ENCODE measurements at places on chromosomes 16 and 17. TPM values are rescaled to one million over a fixed set of nuclear protein-coding genes. Genes with fewer than 3 reads are reported as not detected.

DNA sequence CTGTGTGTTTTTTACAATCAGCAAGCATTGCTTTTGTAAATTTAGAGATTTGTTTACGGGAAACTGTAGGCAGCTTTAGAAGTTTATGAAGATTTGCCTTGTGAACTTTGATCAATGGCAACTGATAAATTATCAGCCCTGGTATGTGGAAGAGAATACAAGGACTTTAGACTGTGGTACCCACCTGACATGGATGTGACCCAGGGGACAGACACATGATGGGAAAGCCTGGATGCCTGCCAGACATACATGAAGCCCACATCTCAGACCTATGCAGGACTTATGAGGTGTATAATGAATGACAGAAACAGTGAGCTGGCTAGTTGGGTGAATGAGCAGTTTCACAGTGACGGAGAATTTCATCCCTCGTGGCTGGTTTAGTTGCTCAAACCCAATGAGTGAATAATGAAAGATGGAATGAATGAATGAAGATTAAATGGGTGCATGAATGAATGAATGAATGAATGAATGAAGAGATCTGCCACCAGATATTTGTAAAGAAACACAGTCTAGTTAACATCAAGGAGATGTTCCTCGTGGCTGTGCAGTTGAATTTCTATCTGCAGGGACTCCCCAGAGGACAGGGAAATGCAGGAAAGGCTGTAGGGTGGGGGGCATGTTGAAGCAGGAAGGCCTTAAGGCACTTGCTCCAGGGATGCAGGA lies 7.6 kb downstream of the TMEM92 start:
- DNase-seq = no peak
- no peak overlapping the region for H3K4me3 ChIP-seq
- H3K4me1 ChIP-seq = no peaks in the 10 kb centered on the region
- no peak overlapping the region for H3K27ac ChIP-seq
- no peaks in the 10 kb centered on the region for H3K36me3 ChIP-seq

DNA sequence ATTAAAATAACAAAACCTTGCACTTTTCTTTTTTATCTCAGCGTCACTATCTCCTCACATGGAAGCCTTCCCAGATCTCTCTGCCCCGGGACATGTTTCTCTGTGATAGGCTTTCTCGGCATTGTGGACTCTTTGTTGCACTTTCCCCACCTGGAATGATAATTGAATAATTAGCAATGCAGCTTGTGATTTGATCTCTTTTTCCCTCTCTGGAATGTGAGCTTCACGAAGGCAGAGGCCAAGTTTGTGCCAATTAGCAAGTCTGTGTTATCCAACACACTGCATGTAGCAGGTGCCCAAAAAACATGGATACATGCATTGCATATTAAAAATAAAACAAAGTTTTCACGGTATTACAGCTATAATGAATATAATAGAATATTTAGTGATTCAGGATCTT lies 431.2 kb downstream of the HAPSTR1 start:
- H3K4me3 ChIP-seq = no peak overlapping the region
- no peak for DNase-seq
- no peaks in the 10 kb centered on the region for H3K27me3 ChIP-seq
- H3K27ac ChIP-seq = no peak overlapping the region
- no peaks in the 10 kb centered on the region for H3K4me1 ChIP-seq
- H3K36me3 ChIP-seq = no peaks in the 10 kb centered on the region

GRCh38 chr17:10920558-10921108 lies 82.7 kb upstream of the PIRT start:
- DNase-seq = no peak
- no peaks in the 10 kb centered on the region for H3K27me3 ChIP-seq
- no peaks in the 10 kb centered on the region for H3K4me1 ChIP-seq
- no peak overlapping the region for H3K4me3 ChIP-seq
- H3K36me3 ChIP-seq = no peaks in the 10 kb centered on the region

DNA sequence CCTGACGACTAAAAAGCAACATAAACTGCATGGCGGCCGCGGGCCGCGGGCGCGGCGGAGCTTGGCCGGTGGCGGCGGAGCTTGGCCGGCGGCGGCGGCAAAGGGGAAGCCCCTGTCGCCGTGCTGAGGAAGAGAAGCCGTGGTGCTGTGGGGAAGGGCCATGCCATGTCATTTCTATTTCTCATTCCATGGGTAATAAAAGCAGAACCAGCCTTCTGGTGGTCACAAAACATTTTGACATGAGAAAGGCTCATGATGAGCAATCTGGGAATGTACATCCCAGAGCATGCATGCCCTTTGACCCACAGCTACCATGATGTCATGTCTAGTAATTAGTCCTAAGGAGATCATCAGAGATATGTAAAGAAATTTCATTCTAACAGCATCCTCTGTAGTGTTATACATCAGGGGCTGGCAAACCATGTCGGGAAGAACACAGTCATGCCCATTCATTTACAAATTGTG lies 23.9 kb upstream of the HEATR6 start:
- peak; percentile 40 for DNase-seq
- H3K27me3 ChIP-seq = no peaks in the 10 kb centered on the region
- no peaks in the 10 kb centered on the region for H3K4me1 ChIP-seq
- no peaks in the 10 kb centered on the region for H3K36me3 ChIP-seq
- no peak overlapping the region for H3K27ac ChIP-seq

DNA sequence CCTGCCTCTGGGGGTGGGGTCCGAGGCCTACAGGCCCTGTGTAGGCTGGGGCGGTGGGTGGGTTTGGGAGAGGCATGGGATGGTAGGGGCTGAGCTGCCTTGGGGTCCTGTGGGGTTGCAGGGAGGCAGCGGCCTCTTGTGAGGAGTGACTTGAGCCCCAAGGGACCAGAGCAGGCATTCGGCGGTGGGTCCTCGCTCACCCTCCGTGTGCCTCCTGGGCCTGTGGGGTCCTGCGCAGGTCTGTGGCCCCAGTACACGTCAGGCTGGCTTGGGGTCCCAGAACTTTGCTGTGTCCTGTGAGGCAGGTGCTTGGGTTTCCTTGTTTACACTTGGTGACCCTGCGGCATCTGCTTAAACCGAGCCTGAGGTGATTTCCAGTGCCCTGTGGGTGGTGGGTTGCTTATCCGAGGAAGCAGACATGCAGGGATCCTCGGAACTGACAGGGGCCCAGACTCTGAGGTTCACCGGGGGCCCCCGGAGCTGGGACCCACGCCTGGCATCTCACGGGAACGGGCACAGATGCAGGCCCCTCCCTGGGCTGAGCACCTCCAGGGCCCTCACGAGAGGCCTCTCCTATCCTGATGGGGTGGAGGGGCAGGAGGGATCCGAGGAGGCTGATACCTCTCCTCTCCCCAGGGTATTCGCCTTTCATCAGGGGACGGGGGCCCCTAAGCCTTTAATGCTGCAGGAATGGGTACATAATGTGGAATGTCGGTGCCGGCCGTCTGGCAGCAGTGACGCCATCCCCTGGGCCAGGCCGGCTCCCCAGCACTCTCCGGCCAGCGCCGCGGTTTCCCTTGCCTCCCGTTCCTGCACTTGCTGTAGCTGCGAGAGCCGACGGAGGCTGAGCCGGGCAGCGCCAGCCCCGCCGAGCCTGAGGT lies 7.7 kb downstream of the METRNL start:
- no peak for DNase-seq
- no peak overlapping the region for H3K4me3 ChIP-seq
- H3K27ac ChIP-seq = peak overlapping the region; percentile 86
- H3K36me3 ChIP-seq = peaks cover 20% of the 10 kb centered on the region
- H3K27me3 ChIP-seq = no peaks in the 10 kb centered on the region

DNA sequence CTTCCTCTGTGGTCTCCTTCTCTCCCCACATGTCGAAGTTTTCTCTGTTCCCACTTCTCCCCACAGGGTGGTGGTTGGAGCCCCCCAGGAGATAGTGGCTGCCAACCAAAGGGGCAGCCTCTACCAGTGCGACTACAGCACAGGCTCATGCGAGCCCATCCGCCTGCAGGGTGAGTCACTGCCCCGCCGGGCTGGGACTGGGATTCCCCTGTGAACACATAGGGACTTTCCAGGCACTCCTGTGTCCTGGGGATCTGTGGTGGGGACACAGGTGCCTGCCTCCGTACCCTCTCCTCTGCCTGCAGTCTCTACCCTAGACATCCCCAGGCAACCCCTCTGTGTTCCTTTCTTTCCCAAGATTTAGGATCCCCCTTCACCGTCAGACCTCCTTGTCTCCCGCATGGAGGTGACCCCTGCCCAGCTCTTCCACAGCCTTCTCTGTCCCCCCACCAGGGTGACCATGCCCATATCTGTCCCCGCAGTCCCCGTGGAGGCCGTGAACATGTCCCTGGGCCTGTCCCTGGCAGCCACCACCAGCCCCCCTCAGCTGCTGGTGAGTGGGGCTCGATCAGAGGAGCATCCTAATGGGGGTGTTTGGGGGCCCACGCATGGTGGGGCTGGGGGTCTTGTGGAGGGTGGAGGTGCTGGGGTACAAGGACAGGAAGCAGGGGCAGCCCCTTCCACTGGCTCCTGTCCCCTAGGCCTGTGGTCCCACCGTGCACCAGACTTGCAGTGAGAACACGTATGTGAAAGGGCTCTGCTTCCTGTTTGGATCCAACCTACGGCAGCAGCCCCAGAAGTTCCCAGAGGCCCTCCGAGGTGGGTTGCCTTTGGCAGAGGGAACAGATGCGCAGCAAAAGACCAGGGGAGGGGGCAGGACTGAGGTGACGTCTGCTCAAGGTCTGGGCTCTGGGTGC lies 5.8 kb downstream of the ITGAM start:
- no peaks in the 10 kb centered on the region for H3K36me3 ChIP-seq
- no peaks in the 10 kb centered on the region for H3K27me3 ChIP-seq
- no peak overlapping the region for H3K4me3 ChIP-seq
- DNase-seq = peak; percentile 46
- no peak overlapping the region for H3K27ac ChIP-seq

- no peak overlapping the region for H3K27ac ChIP-seq
- no peak overlapping the region for H3K4me3 ChIP-seq
- H3K27me3 ChIP-seq = no peaks in the 10 kb centered on the region
- DNase-seq = no peak
- H3K36me3 ChIP-seq = no peaks in the 10 kb centered on the region
- H3K4me1 ChIP-seq = peaks cover 25% of the 10 kb centered on the region
These were observed 5.1 kb downstream of the CLCN7 start for GRCh38 chr16:1469693-1470201.

DNA sequence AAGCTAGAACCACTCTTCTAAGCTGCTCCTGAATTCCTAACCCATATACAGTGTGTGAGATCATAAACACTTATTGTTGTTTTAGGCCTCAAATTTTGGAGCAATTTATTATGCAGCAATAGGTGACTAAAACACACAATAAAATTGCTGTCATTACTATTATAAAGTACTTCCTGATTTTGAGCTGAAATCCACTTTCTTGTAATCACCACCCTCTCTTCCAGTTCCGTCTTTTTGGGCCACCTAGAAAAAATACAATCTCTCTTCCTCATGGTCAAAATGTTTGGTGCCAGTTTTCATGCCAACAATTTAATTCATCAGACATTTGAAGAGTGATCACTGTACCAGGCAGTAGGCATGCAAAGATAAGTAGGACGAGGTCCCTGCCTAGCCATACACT lies 43.3 kb upstream of the NF1 start:
- DNase-seq = no peak
- no peak overlapping the region for H3K4me3 ChIP-seq
- H3K36me3 ChIP-seq = no peaks in the 10 kb centered on the region
- no peaks in the 10 kb centered on the region for H3K27me3 ChIP-seq
- H3K4me1 ChIP-seq = peaks cover 18% of the 10 kb centered on the region

SLC6A2 gene
- 9.6 TPM for total RNA-seq

NDUFAB1 gene
- total RNA-seq = 68.8 TPM

TSNAXIP1 gene
- not detected for total RNA-seq

TEDC2 gene
- 2.5 TPM for total RNA-seq

CLEC3A gene
- not detected for total RNA-seq

POLG2 gene
- 16.7 TPM for total RNA-seq
